ENCODE measurements at places on chromosomes 6 and 20.
A peak's percentile ranks its signal among the peaks of the same experiment; 100 is the strongest.

DNA sequence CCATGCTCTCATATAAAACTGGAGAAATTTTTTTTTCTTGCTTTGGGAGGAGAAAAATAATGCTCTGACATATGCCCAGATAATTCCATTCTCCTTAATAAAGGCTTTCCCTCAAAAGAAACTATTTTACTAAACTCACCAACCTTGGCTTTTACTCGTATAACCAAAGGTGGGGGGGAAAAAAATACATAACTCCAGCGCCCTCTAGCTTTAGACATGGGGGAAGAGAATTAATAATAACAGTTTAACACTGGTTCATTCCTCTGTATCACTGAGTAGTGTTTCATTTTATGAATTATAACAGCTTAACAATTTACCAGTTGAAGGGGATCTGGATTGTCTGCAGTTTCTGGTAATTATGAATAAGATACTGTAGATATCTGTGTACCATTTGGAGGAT lies 1226.1 kb downstream of the GRIK2 start:
- DNase-seq, result no peak

GRCh38 chr6:2745246-2745645 lies 5.5 kb downstream of the MYLK4 start:
- no peak for DNase-seq

DNA sequence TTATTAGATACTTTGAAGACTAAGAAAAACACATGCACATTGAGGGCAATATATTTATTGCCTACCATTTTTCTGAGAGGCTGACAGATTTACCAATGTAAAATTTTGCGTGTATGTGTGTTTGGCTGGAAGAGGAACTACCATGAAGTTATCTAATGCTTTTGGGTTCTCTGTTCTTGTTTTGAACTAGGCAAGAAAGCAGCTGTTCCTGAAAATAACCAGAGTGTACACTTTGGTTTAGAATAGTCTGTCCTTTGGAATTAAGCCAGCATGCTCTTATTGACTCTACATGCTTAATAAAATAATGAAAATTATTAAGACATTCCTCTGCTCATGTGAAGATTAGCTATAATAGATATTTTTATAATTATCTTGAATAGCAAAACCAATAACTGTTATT lies 129.2 kb downstream of the MYB start:
- no peak for DNase-seq

GRCh38 chr6:8785223-8785622 lies 349.9 kb upstream of the SLC35B3 start:
- DNase-seq, result no peak

GRCh38 chr6:112177092-112177491 lies 77.3 kb downstream of the LAMA4 start:
- DNase-seq, result no peak

GRCh38 chr6:70099732-70100131 lies 203.2 kb downstream of the COL9A1 start:
- DNase-seq, result no peak

- no peak for DNase-seq
These were observed 3.0 kb downstream of the CCN2 start for GRCh38 chr6:131947986-131948661.

GRCh38 chr6:131946992-131947955 lies 3.9 kb downstream of the CCN2 start:
- no peak for DNase-seq

GRCh38 chr6:166540631-166541331 lies 45.7 kb downstream of the RAMACL start:
- DNase-seq, result no peak

GRCh38 chr20:22626496-22626895 lies 42.1 kb upstream of the FOXA2 start:
- DNase-seq, result no peak

- no peak for DNase-seq
These were observed 134.3 kb upstream of the CDH4 start for GRCh38 chr20:61117725-61118124.

DNA sequence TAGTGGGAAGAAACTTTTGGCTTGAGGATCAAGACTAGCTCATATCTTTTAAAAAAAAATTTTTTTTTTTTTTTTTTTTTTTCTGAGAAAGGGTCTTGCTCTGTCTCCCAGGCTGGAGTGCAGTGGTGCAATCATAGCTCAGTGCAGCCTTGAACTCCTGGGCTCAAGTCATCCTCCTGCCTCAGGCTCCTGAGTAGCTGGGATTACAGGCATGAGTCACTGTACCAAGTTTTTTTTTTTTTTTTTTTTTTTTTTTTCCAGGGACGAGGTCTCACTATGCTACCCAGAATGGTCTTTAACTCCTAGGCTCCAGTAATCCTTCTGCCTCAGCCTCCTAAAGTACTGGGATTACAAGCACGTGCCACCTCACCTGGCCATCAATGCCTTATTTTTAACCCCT lies 27.9 kb downstream of the GCLC start:
- DNase-seq, result no peak

GRCh38 chr6:53566755-53567154 lies 21.9 kb upstream of the GCLC start:
- DNase-seq, result no peak

DNA sequence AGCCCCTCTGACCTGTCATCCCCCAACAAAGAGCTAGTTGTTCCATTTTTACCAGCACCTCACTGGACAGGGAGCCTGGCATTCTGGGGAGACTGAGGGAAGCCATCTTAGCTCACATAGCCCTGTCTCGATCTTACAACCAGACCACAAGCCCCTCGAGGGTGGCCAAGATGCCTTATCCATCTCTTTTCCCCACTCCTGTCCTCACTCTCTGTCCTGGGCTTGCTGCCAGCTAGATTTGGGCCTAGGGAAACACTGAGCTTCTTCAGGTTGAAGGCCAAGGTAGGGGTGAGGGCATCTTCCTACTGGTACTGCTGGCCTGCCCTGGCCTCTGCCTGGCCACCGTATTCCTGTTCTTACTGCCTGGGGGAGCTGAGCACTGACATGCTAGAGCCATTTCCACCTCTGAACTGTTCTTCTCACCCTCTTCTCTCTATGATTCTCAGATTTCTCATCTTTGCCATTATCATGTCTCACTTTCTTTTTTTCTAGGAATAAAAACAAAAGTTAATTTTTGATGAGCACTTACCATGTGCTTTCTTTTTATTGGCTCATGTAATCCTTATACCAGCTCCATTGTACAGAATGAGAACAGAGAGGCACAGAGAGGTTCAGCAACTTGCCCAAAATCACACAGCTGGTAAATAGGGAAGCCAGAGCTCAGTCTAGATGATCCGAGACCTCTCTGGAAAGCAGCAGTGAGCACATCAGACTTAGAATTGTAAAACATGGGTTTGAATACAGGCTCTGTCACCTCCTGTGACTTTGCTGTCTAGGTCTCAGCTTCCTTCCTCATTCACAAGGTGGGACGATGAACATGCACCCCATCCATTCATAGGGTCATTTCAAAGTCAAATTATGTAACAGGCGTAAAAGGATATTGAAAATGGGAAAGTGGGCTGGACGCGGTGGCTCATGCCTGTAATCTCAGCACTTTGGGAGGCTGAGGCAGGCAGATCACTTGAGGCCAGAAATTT lies 28.7 kb downstream of the FGD2 start:
- DNase-seq, result no peak

DNA sequence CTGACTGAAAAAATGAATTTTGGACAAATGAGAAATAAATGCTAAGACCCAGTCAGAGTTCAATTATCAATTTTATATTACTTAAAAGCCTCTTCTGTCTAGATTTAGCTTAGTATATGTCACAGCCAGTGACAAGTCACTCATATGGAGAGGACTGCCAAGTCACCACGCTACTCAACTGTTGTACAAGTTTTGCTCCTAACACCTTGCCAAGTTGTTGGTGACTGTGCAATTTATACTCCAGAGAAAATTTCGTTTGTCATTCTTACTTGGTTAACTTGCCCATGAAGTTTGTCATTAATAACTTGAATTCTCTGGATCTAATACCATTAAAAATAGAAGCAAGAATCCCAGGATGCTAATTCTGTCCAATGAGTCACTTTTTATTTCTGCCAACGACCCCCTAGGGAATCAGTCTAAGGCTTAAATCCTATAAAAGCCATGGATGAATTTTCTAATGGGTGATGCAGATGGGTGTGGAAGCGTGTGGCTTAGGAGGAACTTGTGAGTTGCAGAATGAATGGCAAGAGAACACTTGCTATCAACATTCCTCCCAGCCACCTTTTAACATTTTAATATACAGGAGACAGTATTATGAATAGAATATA lies 30.4 kb upstream of the FBXO30 start:
- no peak for DNase-seq

GRCh38 chr20:31833130-31833930 lies 12.1 kb downstream of the FOXS1 start:
- no peak for DNase-seq

DNA sequence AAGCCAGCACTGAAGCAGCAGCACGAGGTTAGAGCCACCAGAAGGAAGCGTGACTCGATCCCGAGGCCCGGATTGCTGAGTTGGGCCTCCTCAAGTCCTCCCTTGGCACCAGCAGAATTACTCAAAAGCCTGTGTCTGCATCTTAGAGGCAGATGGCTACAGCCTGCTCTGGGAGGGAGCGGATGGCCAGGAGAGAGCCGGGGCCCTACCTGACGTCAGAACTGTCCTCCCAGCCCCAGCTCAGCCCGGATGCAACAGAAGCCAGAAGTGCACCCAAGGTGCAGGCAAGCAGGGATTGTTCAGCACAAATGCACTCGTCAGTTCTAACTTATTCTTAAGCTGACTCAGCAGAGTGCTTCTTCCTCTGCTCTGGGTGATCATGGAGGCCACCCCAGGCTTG lies 155.5 kb upstream of the RPS6KA2 start:
- no peak for DNase-seq

GRCh38 chr20:1651268-1652058 lies 6.1 kb downstream of the SIRPG start:
- no peak for DNase-seq

DNA sequence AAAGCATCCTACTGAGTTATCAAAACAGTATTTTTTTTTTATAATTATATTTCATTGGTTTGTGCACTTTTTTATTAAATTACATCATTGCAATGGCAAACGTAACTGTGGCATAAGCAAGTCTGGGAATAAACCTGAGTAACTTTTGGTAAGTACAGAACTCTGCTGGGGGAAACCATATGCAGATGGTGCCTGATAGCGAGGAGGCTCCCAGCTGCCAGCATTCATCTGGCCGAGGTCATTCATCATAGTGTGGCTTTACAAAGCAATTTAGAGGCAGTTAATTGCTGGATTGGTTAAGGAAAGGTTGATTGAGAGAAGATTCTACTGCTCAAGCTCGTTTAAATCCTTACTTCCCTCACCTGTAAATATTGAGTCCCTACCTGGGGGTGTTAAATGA lies 52.6 kb downstream of the HECA start:
- DNase-seq, result peak; percentile 92

GRCh38 chr6:16559071-16559470 lies 202.2 kb downstream of the ATXN1 start:
- no peak for DNase-seq

- no peak for DNase-seq
These were observed 81.0 kb upstream of the SNX9 start for GRCh38 chr6:157741948-157742556.

DNA sequence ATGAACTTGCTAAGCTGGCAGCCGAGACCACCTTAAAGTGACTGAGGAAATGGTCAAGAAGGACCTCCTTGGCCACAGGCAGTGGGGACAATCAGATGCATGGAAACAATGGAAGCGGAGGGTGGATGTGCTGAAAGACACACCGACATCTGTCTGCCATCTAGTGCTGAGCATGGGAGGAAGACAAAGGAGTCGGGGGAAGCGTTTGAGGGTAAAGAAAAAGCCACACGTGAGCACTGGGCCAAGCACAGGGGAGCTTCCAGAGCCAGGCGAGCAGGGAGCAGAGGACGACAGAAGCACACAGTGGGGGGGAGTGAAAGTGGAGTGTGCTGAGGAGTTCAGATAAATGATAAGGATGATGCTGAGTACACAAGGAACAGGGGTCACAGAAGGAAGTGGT lies 367.8 kb downstream of the ZFAND3 start:
- DNase-seq, result no peak

DNA sequence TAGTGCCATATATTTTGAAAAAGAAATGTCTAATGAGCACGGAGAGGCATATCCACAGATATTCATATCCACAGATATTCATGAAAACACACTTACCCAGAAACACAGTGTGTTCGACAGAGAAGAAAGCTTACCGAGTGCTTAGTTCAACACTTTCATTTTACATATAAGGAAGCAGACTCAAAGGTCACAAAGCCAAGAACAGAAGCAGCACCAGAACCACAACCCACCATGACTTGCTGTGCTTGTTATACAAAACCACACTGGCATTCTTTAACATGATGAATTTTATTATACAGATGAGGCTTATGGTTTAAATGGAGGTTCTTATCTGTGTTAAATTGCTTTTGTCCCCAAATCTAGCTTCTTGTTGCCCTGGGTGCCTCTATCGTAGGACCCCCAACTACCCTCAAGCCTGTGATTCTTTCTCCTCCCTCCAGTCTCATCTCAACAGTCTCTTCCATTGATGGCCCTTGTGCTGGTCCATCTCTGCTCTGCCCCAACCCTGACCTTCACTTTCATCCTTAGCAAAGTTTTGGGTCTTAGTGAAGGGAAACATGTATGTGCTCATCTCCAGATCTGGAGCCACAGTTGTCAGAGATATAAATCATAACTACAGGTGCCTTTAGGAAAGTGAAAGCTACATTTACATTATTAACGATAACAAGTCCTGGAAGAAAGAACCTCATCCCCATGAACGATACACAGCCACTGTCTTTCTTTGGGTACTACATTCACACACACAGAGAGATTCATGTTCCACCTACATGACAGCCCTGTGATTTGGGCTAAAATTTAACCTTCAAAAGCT lies 40.0 kb downstream of the SF3B5 start:
- no peak for DNase-seq

DNA sequence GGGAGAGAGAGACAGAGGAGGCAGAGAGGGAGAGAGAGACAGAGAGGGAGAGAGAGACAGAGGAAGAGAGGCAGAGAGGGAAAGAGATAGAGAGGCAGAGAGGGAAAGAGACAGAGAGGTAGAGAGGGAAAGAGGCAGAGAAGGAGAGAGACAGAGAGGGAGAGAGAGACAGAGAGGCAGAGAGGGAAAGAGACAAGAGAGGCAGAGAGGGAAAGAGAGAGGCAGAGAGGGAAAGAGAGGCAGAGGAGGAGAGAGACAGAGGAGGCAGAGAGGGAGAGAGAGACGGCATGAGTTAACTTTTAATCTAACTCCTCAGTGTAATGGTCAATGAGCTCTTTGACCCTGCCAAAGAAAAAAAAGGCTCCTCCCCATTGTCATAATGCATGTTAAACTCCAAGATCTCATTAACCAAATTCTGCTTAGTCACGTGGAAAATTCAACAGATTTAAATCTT lies 7.1 kb downstream of the ELOVL2 start:
- DNase-seq, result no peak

GRCh38 chr20:18624948-18625347 lies 37.1 kb downstream of the DTD1 start:
- DNase-seq, result no peak

DNA sequence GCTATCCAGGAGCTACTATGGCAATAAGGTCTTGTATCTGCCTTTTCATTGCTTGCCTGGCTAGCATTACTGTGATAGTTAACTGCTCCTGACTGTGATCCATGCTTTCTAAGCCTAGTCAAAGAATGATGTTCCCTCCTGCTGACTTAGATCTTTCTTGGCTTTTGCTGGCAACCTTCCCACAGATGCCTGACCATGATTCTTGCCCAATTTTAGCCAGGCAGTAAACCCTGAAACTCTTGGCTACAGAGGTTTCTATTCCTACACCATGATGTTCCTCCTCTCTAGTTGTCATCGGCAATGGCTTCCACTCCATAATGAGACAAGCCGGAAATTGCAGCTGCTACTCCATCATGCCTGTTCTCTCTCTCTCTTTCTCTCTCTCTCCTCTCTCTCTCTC lies 238.1 kb downstream of the HAO1 start:
- DNase-seq, result no peak

All from DMS 273 treated with DMSO at 0.1 percent for 48 hours (cell line).